ENCODE measurements at places on chromosomes 7 and 10.
A peak's percentile ranks its signal among the peaks of the same experiment; 100 is the strongest.

DNA sequence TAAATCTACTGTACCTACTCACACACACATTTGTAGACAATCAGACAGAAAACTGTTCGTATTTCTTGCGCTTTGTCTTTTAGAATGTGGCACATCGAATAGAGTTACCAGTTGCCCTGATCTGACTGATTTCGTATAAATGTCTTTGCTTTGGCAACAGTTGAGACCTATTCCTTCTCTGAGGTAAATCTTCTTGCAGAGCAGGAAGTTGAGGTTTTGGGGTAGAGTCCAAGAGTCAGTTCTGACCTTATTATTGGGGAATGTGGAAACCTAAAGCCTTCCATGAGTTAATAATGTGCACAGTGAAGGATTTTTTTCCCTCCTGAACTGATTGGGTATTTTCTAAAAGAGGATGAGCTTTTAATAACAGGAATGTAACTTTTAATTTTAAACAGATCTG, 135.3 kb downstream of the KIAA1217 start:
- peak; percentile 98 for DNase-seq

GRCh38 chr10:32073659-32074058, 17.4 kb upstream of the KIF5B start:
- DNase-seq: no peak

GRCh38 chr10:49632406-49633317, 18.8 kb downstream of the CHAT start:
- no peak for DNase-seq

GRCh38 chr10:132311338-132311939, 3.7 kb upstream of the STK32C start:
- no peak for DNase-seq

- DNase-seq: no peak
These were observed 156.6 kb downstream of the SKIDA1 start for GRCh38 chr10:21368728-21369425.

DNA sequence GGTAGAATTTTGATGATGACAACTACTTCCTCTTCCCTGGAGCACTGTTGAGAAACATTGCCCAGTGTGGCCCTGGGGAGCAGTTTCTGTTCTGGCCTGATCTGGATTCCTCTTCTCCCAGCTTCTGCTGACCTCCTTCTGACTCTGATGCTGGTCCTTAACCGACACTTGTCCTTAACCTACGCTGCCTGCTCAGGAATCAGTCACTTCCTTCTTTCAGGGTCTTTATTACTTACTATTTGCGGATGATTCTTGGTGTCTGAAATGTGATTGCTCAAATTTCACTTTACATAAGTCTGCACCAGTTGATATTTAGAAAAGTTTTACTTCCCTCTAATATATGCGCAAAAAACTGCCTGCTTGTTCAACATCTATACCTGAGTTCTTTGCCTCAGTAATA, 164.1 kb downstream of the PTEN start:
- DNase-seq: no peak

- DNase-seq: no peak
These were observed 176.5 kb upstream of the ADO start for GRCh38 chr10:62627983-62628382.

DNA sequence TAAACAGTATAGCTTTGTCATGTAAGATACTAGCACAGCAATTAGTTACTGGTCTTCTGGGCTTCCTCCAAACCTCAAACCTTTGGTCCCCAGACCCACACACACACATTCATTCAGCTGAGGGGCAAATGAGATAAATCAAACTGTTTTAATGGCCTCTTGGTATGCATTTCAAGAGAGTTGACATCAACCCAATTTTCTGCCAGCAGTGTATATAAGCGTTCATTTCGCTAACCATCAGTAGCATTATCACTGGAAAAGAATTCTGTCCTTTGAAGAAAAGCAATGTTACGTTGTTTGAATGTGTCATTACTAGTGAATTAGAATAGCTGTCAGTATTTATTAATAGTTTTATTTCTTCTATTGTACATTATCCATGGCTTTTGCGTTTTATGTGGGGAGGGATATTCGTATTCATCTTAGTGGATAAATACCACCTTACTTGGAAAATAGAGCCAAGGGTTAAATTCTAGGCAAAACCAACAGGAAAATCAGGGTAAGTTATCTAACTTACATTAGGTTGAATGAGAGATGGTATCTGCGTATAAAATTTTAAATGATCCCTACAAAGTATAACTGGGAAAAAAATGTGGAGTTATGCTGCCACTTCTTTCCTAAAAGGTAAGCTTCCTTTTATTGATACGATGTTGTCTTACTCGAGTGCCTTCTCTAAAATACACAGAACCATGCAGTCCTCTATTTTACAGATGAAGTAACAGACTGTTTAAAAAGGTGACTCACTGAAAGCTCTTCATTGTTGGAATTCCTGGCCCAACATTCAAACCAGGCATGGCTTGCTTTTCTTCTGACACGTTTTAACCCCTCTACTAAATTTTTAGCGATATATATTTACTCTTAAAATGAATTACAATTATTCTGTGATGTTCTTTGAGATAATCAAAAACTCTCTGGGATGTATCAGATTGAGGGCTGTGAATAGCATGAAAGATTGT, 2.0 kb upstream of the ZMYND11 start:
- DNase-seq: no peak

GRCh38 chr7:144546782-144547181, 143.3 kb upstream of the NOBOX start:
- DNase-seq: no peak

- DNase-seq: no peak
These were observed 880.9 kb downstream of the ANKRD7 start for GRCh38 chr7:119105381-119105780.

DNA sequence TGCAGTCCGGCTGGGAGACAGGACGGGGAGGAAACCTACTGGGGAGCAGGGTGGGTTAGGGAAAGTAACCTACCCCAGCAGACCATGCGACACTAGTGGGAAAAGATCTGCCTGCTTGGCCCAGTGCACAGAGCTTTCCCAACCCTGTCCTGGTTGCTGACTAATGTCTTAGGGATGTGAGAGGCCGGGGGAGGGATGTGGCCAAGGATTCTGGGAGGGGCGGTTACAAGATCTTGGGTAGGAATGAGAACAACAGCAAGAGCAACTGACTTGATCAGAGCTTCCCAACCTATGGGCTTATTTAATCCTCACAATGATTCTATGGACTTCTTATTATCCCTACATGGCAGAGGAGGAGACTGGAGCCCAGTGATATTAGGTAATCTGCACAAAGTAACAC, 24.0 kb upstream of the EIF5AL1 start:
- peak; percentile 77 for DNase-seq

GRCh38 chr10:35564341-35564968, 40.7 kb upstream of the GJD4 start:
- DNase-seq: peak; percentile 53

DNA sequence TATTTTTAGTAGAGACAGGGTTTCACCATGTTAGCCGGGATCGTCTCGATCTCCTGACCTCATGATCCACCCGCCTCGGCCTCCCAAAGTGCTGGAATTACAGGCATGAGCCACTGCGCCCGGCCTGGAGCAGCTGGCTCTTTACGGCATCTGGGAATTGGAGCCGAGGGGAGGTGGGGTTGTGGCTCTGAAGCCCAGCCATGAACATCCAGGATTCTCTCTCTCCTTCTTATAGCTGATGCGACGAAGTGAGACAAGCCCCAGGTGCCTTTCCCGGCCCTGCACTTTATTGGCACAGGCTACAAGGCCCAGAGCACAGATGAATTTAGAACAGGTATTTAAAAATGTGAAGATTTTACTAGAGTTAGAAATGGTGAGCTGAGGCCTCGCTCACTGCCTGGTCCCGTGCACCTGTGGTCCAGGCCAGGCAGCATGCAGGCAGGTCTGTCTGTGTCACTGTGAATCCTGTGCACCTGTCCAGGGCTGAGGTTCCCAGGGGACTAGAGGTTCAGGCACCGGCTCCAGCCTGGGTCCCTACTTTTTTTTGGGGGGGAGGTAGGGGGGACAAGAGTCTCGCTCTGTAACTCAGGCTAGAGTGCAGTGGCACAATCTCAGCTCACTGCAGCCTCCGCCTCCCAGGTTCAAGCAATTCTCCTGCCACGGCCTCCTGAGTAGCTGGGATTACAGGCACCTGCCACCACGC, 379.7 kb upstream of the FOXK1 start:
- DNase-seq: no peak

- no peak for DNase-seq
These were observed 185.0 kb upstream of the TCERG1L start for GRCh38 chr10:131496351-131497052.

DNA sequence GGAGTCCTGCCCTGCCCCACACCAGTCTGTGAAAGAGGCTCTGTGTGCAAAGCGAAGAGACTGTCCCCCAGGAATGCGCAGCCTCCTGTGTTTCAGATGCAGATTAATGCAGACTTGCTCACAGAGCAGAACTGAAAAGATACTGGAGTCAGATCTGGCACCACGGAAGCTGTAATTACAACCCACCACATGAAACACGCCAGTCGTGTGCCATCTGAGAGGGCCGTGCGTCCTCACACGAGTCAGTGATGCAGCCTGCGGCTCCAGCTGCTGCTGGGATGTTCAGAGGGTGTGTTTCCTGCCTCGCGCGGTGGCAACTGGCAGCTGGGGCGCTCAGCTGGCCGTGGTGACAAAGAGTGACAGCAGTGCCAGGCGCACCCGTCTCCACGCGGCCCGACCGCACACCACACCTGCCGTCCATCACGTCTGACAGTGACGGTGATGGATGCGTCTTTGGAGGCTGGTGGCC, 50.0 kb downstream of the NKX6-2 start:
- no peak for DNase-seq

- DNase-seq: no peak
These were observed 40.7 kb downstream of the SGMS1 start for GRCh38 chr10:50582766-50583762.

DNA sequence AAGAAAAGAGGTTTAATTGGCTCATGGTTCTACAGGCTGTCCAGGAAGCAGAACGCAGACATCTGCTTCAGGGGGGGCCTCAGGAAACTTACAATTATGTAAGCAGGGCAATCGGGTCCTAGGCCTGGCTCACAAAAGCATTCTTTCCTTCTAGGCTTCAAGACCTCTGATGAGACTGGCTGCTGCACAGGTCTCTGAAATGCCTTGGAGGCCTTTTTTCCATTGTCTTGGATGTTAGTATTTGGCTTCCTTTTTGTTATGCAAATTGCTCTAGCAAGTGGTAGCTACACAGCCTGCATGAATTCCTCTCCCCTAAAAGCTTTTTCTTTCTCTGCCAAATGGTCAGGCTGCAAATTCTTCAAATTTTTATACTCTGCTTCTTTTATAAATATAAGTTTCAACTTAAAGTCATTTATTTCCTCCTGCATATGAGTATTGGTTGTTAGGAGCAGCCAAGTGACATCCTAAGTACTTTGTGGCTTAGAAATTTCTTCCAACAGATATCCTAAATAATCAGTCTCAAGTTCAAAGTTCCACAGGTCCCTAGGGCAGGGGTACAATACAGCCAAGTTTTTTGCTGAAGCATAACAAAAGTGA, 83.1 kb upstream of the SEMA3A start:
- DNase-seq: no peak

- DNase-seq: no peak
These were observed 67.2 kb downstream of the GRK5 start for GRCh38 chr10:119274519-119275045.

DNA sequence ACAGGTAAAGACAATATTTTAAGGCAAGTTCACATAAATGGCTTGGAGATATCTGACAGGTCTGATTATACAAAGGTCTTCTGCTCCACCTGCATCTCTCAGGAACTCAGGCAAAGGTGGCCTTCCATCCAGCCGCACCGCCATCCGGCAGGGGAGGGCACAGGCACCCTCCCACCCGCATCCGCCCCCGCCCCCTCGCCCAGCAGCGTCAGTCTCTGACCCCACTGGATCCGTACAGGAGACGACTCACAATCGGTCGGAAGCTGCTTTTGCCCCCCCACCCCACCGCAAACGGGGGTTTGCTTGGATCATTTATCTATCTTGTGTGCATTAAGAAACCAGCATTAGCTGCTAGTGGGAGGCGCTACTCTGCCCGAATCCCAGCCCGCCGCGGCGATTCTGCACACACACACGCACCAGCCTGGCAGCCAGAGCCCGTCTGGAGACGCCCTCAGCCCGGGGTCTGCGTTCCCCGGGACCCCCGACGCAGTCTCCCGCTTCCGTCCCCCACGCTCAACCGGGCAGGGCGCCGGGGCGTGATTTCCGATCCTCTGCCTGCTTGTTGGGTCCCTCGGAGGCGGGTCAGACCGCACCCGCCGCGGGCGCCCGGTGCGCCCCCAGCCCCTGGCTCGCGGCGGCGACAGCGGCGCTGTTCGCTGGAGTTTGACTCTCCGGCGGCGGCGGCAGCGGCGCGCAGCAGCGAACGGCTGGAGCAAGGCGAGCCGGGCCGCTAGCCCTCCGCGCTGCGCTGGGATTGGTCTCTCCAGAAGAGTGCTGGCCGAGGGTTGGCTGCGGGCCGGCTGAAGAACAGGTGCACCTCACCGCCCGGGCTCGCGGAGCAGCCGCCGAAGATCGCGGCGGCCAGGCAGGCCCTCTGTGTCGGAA, 820 bp upstream of the NRG3 start:
- DNase-seq: no peak

GRCh38 chr10:6204063-6204340, 1.3 kb downstream of the PFKFB3 start:
- no peak for DNase-seq

DNA sequence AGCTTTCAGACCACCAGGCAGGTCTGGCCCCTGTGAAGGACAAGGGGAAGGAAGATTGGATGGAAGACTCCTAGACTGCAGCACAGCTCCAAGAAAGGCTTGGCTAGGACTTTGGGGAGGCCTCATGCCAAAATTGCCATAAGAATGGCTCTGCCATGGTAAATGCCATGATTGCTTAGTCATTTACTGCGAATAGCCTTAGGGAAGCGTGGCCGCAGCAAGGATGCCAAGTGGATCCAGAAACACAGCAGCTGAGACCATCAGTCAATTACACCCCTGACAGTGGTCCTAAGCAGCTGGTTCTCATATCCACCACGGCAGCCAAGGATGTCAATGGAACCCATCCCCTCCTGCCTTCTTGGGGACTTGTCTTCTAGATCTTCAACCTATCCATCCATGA, 88.2 kb upstream of the AUTS2 start:
- DNase-seq: no peak

DNA sequence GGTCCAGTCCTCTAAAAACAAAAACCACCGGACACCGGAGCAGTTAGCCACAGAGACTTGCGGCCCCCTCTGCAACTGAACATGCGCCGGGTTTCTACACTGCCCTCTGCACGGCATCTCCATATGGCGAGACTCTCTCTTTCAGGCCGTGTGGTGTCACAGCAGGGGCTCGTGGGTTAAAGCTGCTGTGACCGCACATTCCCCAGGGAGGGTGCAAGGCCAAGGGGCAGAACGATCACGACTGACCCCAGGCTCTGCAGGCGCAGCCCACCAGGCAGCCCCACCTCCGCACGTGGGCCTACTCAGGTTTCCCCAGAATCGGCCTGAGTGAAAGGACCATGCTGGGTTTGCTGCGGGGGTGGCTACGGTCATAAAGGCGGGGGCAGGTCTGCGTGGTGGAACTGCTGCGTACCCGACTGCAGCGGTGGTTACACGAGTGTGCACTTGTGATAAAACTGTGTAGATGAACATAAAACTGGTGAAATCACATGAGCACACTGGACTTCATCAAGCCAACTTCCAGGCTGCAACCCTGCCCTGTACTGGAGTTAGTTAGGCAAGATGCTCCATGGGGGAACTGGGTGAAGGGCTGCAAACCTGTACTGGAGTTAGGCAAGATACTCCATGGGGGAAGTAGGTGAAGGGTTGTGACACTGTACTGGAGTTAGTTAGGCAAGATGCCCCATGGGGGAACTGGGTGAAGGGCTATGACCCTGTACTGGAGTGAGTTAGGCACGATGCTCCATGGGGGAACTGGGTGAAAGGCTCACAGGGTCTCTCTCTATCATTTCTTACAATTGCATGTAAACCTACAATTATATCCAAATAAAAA, 81.4 kb upstream of the PPP2R2D start:
- no peak for DNase-seq
